ENCODE measurements at places on chromosomes 16 and 17.

- H3K27me3 ChIP-seq: no peaks in the 10 kb centered on the region
- DNase-seq: peak; percentile 14
- H3K4me1 ChIP-seq: peaks cover 22% of the 10 kb centered on the region
- H3K36me3 ChIP-seq: peaks cover 49% of the 10 kb centered on the region
- H3K4me3 ChIP-seq: peak overlapping the region; percentile 97
These were observed 1.1 kb upstream of the HAPSTR1 start for GRCh38 chr16:9090101-9090959.

- no peaks in the 10 kb centered on the region for H3K27me3 ChIP-seq
- DNase-seq: peak; percentile 68
- peak overlapping the region; percentile 80 for H3K27ac ChIP-seq
- H3K4me3 ChIP-seq: peak overlapping the region; percentile 73
These were observed 20.3 kb upstream of the NFATC3 start for GRCh38 chr16:68064791-68065365.

GRCh38 chr16:85286066-85286831, 174.0 kb upstream of the CIBAR2 start:
- no peak overlapping the region for H3K27ac ChIP-seq
- H3K4me1 ChIP-seq: no peaks in the 10 kb centered on the region
- H3K36me3 ChIP-seq: no peaks in the 10 kb centered on the region

DNA sequence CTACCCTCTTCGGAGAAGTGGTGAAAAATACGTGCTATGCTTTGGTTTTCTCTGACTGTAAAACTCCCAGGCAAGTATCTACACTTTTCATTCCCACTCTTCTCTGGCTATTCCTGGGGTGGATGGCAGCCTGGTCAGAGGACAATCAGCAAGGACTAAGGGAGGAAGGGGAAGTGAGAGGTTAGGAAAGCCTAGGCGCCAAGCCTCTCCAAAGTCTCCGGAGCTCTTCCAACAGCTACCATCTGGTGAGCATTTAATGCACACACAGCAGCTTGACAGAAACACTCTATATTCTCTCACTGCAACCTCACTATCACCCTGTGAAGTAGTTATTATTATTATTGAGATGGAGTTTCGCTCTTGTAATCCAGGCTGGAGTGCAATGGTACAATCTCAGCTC, 65.1 kb downstream of the WSCD1 start:
- H3K4me1 ChIP-seq: no peaks in the 10 kb centered on the region
- no peak for DNase-seq
- no peaks in the 10 kb centered on the region for H3K36me3 ChIP-seq
- no peak overlapping the region for H3K4me3 ChIP-seq

GRCh38 chr16:7938175-7938574, 605.5 kb downstream of the RBFOX1 start:
- H3K27me3 ChIP-seq: no peaks in the 10 kb centered on the region
- H3K4me3 ChIP-seq: no peak overlapping the region
- no peak overlapping the region for H3K27ac ChIP-seq
- H3K4me1 ChIP-seq: no peaks in the 10 kb centered on the region
- DNase-seq: no peak
- H3K36me3 ChIP-seq: peaks cover 3% of the 10 kb centered on the region

DNA sequence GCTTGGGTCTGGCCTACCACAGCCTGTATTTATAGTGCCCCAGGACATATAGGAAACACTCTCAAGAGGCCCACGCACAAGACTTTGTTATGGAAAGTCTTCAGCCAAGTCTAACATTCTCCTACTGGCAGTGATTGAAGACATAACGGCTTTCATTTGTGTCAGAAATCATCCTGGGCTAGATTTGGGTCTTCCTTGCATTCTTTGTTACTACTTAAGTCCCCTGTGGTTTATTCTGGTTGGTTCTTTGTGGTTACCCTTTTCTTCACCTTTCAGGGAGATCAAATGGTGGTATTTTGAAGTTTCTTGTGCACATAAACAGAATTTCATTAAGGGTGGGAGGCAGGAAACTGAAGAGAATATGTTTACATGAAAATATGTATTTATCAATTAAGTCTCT, 37.7 kb downstream of the REXO5 start:
- H3K27me3 ChIP-seq: no peaks in the 10 kb centered on the region
- H3K36me3 ChIP-seq: no peaks in the 10 kb centered on the region
- peak overlapping the region; percentile 53 for H3K4me3 ChIP-seq
- H3K4me1 ChIP-seq: peaks cover 20% of the 10 kb centered on the region

GRCh38 chr17:4214157-4214556, 49.6 kb downstream of the ANKFY1 start:
- H3K36me3 ChIP-seq: peaks cover 26% of the 10 kb centered on the region
- no peak for DNase-seq
- H3K27ac ChIP-seq: no peak overlapping the region
- H3K4me3 ChIP-seq: no peak overlapping the region
- H3K4me1 ChIP-seq: peaks cover 9% of the 10 kb centered on the region
- H3K27me3 ChIP-seq: no peaks in the 10 kb centered on the region

GRCh38 chr16:49093939-49094338, 187.7 kb downstream of the CBLN1 start:
- no peaks in the 10 kb centered on the region for H3K4me1 ChIP-seq
- no peak overlapping the region for H3K4me3 ChIP-seq
- H3K27ac ChIP-seq: no peak overlapping the region
- no peaks in the 10 kb centered on the region for H3K36me3 ChIP-seq

- H3K27me3 ChIP-seq: no peaks in the 10 kb centered on the region
- H3K4me1 ChIP-seq: peaks cover 25% of the 10 kb centered on the region
- H3K4me3 ChIP-seq: peak overlapping the region; percentile 86
- peaks cover 44% of the 10 kb centered on the region for H3K36me3 ChIP-seq
- DNase-seq: no peak
These were observed 61.9 kb upstream of the GSE1 start for GRCh38 chr16:85550953-85551924.

DNA sequence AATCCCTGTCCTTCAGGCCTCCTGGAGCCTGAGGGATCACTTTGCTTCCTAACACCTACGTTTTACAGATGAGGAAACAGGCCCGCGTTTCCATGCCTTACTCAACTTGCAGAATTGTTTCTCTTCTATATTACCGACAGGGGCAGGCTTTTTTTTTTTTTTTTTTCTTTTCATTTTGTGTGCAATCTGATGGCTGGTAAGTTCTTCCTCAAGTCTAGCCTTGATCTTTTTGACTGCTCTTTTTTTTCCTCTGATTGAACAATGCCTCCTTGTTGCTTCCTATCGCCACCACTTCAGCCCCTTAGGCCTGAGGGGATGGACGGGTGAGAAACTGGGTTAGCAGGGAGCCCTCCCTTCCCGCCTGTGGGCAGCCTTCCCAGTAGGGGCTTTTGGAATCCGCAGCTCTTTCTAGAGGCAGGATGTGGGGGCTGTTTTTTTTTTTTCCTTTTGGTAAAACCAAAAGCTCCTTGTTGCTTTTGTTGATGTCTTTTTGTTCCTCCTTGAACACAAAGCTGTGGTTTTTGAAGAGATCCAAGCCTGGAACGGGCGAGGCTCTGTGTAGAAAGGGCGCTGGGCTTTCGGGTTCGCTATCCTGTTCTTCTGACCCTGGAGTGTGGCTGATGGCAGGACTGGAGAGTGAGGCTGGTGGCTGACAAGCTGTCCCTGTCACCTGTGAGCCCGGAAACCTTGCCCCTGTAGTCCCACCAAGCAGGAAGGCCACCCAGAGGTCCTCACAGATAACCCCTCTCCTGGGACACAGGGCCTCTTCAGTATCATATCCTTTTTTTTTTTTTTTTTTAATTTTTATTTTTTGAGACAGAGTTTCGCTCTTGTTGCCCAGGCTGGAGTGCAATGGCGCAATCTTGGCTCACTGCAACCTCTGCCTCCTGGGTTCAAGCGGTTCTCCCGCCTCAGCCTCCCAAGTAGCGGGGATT, 14.0 kb downstream of the LASP1 start:
- peaks cover 94% of the 10 kb centered on the region for H3K36me3 ChIP-seq
- peak overlapping the region; percentile 95 for H3K27ac ChIP-seq
- H3K4me1 ChIP-seq: peaks cover 77% of the 10 kb centered on the region
- DNase-seq: no peak

DNA sequence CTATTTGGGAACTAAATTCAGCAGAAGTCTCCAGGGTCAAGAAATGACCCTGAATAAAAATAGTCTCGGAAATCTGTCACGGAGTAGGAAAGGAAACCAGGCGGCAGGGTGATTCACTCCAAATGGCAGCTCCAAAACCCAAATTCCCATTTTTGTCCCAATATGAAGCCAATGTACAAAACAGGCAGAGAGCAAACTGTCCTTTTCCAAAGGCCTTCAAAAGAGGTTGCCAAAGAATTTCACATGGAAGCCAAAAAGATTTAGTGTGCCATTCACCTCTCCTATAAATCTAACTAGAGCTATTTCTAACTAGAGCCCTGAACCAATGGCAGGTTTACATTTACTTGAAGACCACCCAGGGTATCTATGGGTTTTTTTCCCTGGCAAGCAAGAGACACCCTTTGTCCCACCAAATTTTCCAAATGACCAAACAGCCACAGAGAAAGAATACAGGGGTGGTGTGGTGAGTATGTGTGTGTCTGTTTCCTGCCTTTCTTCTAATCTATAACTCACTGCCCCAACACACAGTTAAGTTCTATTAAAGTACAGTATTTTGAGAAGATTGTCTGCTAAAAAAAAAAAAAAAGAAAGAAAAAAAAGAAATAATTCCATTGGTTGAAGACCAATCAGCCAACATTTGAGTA, 6.8 kb downstream of the MYO1D start:
- H3K4me3 ChIP-seq: no peak overlapping the region
- H3K4me1 ChIP-seq: no peaks in the 10 kb centered on the region
- no peaks in the 10 kb centered on the region for H3K27me3 ChIP-seq
- DNase-seq: no peak
- H3K27ac ChIP-seq: no peak overlapping the region

GRCh38 chr16:70276392-70276791, 12.9 kb downstream of the AARS1 start:
- DNase-seq: no peak
- H3K27ac ChIP-seq: no peak overlapping the region
- peaks cover 88% of the 10 kb centered on the region for H3K36me3 ChIP-seq

DNA sequence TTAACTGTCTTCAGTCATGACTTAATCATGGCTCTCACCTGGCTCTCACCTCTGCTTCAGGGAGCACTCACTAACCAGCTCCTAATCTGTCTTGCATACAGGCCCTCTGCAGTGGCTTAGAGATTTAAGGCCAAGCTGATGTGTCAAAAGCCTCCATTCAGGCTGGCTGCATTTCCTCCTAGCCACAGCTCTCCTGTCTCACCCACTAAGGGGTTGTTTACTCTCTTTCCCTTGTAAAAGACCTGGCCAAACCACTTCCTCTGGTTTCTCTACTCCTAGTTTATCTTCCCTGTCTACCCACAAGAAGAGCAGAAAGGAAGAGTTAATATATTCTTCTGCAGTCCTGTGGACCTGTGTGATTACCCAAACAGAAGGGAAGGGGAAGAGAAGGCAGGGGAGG, 9.3 kb upstream of the ASIC2 start:
- no peaks in the 10 kb centered on the region for H3K36me3 ChIP-seq
- peaks cover 33% of the 10 kb centered on the region for H3K27me3 ChIP-seq
- peak overlapping the region; percentile 4 for H3K4me3 ChIP-seq
- H3K4me1 ChIP-seq: peaks cover 4% of the 10 kb centered on the region
- H3K27ac ChIP-seq: no peak overlapping the region

- no peak overlapping the region for H3K27ac ChIP-seq
- H3K27me3 ChIP-seq: no peaks in the 10 kb centered on the region
- peaks cover 27% of the 10 kb centered on the region for H3K4me1 ChIP-seq
- peaks cover 16% of the 10 kb centered on the region for H3K36me3 ChIP-seq
These were observed 63.7 kb downstream of the SIAH1 start for GRCh38 chr16:48321317-48322036.

DNA sequence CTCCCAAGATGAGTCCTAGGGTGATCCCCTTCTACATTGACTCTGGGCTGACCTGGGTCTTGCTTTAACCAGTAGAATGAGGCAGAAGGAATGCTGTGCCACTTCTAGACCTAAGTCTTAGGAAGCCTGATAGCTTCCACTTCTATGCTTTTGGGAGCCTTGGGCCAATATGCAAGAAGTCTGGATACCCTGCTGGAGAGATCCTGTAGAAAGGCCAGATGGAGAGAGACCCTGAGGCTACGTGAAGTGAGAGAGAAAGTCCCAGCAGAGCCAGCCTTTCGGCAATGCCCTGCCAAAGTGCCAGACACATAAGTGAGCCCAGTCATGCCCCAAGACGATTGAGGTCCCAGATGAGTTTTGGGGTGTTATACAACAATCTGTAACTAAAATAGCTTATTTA, 1.7 kb downstream of the KRT222 start:
- no peak overlapping the region for H3K4me3 ChIP-seq
- no peak for DNase-seq
- no peak overlapping the region for H3K27ac ChIP-seq
- H3K36me3 ChIP-seq: peaks cover 3% of the 10 kb centered on the region

GRCh38 chr17:75681289-75681688, 14.2 kb downstream of the SAP30BP start:
- H3K27me3 ChIP-seq: no peaks in the 10 kb centered on the region
- H3K4me3 ChIP-seq: no peak overlapping the region
- no peak for DNase-seq
- peak overlapping the region; percentile 46 for H3K27ac ChIP-seq
- peaks cover 56% of the 10 kb centered on the region for H3K36me3 ChIP-seq

DNA sequence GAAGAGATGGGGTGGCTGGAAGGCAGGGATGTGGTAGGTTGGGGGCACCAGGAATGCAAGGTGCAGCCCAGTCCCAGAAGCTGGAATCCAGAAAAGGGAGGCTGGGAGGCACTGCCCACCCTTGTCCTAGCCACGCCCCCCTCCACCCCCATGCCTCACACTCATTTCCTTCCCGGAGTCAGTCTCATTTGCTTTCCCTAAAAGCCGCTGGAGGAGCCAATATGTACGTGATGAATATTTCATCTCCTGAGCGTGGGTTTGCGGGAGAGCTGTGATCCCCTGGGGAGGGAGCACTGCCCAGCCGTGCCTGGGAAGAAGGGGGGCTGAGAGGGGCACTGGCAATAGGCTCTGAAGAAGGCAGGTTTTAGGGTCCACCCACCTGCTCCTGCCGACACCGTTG, 124.5 kb upstream of the LHX1 start:
- DNase-seq: no peak
- no peaks in the 10 kb centered on the region for H3K36me3 ChIP-seq
- no peaks in the 10 kb centered on the region for H3K4me1 ChIP-seq
- no peak overlapping the region for H3K27ac ChIP-seq
- peaks cover 97% of the 10 kb centered on the region for H3K27me3 ChIP-seq

DNA sequence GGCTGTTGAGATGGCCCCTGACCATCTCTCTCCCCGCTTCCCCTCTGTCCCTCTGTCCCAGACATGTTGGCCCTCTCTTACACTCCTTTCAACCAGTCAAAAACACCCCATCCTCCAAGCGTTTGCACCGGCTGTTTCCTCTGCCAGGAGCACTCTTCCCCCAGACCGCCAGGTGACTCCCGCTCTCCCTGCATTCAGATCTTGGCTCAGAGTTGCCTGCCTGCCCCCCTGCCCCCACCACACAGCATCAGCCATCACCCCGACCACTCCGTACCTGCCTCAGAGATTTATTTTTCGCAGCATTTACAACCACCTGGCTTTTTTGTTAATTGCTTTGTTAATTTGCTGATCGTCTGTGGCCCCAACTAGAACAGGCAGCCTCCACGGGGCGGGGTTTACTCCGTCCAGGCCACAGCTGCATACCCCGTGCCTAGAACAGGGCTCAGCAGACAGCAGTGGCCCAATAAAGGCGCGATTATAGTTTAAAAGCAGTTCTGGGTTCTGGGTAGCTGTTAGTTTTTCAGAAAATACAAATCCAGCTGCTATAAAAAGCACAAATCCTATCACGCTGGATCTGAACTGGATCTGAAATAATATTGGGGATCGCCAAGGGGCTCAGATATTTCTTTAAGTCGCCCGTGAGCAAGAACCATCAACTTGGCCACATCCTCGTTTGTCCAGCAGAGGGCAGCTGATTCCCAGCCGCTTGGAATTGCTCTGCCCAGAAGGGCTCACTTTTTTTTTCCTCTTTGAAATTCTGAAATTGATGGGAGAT, 173.6 kb downstream of the IRF8 start:
- no peak for DNase-seq
- no peaks in the 10 kb centered on the region for H3K36me3 ChIP-seq
- peaks cover 96% of the 10 kb centered on the region for H3K27me3 ChIP-seq
- no peak overlapping the region for H3K27ac ChIP-seq
- peaks cover 2% of the 10 kb centered on the region for H3K4me1 ChIP-seq

All from effector memory CD8-positive, alpha-beta T cell (primary cell).